ENCODE measurements at places on chromosomes 4 and X.

DNA sequence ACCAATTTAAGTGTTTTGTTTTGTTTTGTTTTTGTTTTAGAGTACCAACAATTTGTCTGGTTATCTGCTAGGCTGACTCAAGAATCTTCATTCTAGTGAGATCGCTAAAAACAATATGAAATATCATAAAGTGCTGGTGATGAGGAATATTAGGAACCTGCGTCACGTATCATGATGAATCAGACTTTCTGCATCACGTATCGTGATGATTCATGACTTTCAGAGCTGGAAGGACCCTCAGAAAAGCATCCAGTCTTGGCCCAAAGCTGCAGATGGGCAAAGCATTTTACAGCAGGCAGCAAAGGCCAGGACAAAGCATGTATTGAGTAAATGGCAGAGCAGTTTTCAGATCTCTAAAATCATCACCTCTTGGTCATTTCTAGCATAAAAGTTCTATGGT, 278.0 kb upstream of the BOD1L1 start:
- DNase-seq = no peak

GRCh38 chr4:15144967-15145295, 142.7 kb downstream of the CPEB2 start:
- no peak for DNase-seq

- no peak for DNase-seq
Measured at GRCh38 chrX:119391279-119391678, 7.9 kb upstream of the SLC25A43 start.

DNA sequence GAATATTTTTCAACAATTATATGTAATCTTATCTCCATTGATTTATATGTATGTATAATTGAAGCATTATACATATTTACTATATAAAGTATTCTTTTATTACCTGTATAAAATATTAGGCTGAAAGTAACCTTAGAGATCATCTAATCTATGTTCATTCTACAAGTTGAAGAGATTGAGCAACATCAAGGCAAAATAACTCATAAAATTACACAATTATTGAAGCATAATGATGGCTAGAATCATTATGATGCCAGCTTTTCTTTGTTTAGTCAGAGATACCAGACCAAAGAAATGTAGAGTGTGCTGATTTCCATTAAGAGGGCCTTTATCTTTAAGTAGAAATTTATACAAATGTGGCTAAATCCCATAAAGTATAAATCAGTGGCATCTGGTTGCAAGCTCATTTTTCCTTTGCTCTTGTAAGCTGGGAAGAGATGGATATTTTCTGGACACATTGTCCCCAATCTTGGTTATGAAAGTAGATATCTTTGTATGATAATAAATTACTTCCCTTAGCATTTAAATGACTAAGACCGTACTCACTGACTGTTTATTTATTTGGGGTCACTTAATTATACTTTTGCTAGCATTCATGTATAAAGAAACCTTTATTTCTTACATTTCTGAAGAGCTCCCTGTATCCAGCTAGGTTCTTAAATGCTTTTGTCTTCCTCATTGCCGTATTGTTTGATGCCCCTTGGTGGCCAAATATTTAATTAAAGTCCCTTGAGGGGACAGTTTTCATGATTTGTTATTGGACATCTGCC, 339.8 kb downstream of the PCDH7 start:
- no peak for DNase-seq

GRCh38 chr4:81785338-81785737, 313.6 kb upstream of the RASGEF1B start:
- no peak for DNase-seq

Data from NCI-H1105 (cell line).